Astrocyte of the spinal cord (primary cell): ENCODE measurements at places on chromosomes 11 and 22.
A peak's percentile ranks its signal among the peaks of the same experiment; 100 is the strongest.

- no peak for DNase-seq
These were observed 25.1 kb downstream of the KCNQ1OT1 start for GRCh38 chr11:2674658-2675131.

GRCh38 chr11:113286509-113287497 lies 27.6 kb upstream of the TTC12 start:
- DNase-seq: no peak

- no peak for DNase-seq
These were observed 18.2 kb upstream of the CASP12 start for GRCh38 chr11:104916442-104916841.

DNA sequence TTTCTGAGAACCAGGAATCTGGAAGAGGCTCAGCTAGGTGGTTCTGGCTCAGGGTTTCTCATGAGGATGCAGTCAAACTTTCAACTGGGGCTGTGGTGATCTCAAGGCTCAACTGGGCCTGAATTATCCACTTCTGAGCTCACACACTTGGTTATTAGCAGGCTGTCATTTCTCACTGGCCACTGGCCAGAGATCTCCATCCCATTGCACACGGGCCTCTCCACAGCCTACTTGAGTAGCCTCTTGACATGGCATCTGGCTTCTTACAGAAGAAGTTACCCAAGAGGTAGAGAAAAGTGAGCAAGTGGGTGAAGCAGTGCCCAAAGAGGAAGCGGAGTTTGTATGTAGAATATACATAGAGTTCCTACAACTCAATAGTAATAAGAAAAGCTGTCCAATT lies 16.0 kb downstream of the CALCA start:
- no peak for DNase-seq

GRCh38 chr22:42993651-42994275 lies 21.2 kb downstream of the PACSIN2 start:
- peak; percentile 48 for DNase-seq

DNA sequence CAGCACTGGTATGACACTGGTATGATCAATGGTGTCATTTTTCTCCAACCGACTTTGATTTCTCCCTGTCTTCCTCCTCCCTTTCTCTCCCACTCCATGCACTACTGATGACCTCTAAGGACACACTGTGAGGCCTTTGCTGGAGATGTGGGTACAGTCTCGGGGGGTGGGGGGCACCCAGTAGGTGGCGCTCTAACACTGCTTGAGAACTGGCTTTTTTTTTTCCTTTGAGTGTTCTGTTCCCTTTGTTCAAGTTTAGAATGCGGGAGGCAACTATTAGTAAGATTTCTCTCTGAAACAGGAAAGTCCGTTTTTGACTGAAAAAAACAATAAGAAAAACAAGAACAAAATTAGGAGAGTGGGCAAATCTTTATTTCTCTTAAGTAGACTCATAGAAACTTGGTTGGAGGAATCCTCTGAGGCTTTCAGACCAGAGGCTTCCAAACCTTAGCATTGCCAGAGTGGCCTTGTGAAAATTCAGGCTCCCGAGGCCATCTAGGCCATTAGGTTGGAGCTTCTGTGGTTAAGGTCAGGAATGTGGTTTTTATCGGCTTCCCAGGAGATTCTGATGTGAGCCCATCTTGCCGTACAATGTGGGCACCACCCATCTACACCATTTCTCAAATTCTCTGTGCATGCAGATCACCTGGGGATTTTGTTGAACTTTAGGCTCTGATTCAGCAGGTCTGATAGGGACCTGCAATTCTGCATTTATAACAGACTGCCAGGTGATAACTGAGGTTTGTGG lies 43.2 kb downstream of the PANX1 start:
- no peak for DNase-seq

GRCh38 chr11:81224396-81224795 lies 1509.3 kb downstream of the FAM181B start:
- no peak for DNase-seq

GRCh38 chr11:67117176-67117575 lies 1.9 kb upstream of the KDM2A start:
- no peak for DNase-seq

- DNase-seq: peak; percentile 96
These were observed 85.2 kb downstream of the CCDC81 start for GRCh38 chr11:86459682-86460460.

DNA sequence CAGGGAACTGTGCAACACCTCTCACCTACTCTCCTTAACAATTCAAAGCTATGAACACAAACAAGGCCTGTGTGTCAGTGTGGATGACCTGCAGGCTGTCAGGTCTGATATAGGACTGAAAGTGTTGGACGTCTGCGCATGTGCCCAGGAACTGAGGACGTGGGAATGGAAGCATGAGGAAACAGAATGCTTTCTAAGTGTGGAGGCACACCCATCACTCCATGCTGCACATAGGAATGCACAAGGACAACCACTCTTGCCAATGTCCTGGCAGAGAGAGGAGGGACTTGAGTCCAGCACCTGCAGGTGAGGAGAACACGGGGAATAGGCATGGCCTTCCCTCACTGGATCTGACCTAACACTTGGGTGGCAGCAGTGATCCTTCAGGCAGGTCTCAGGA lies 874.3 kb downstream of the OPCML start:
- DNase-seq: no peak

DNA sequence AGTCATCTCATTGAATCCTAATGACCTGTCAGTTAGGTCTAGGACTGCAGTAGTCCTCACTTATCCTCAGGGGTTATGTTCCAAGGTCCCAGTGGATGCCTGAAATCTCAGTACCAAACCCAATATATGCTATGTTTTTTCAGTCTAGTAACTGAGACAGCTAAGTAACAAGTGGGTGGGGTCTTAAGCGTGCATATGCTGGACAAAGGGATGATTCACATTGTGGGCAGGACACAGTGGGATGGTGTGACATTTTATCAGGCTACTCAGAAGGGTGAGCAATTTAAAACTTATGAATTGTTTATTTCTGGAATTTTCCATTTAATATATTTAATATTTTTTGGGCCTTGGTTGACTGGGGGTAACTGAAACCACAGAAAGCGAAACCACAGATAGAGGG lies 29.0 kb downstream of the DDX10 start:
- peak; percentile 62 for DNase-seq

DNA sequence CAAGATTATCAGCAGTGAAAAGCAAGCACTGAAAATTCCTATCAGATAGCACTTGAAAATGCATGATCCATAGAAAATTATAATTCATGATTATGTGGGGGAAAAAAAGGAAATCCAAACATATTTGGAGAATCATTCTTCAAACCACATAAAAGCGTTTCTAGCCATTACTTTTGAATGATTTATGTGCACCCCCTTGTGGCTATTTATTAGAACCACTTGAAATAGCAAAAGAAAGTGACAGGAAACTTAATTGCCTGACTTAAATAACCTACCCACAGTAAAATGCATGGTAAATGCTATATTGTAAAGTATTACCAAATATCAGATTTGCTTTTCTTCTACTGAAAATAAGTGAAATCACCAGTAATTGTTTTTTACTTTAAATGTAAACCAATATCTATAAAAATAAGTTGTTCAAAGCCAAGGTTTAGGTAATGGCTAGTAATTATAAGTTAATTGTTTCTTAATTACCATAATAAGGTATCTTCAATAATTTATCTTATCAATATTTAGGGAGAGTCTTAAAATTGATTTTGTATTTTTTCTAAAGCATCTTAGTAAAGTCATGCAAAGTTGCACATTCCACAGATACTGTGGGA lies 168.5 kb downstream of the ARHGAP42 start:
- DNase-seq: peak; percentile 74

DNA sequence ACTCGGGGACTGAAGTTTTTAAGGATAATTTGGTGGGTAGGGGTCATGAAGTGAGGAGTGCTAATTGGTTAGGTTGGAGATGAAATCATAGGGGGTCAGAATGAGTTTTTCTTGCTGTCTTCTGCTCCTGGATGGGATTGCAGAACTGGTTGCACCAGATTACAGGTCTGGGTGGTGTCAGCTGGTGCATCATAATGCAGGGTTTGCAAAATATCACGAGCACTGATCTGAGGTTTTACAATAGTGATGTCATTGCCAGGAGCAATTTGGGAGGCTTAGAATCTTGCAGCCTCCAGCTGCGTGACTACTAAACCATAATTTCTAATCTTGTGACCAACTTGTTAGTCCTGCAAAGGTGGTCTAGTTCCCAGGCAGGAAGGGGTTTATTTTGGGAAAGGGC lies 46.4 kb upstream of the CALCB start:
- DNase-seq: no peak
